ENCODE measurements at places on chromosomes 12 and 14.
A peak's percentile ranks its signal among the peaks of the same experiment; 100 is the strongest.

- DNase-seq = no peak
These were observed 19.5 kb upstream of the GAS2L3 start for GRCh38 chr12:100553936-100554335.

DNA sequence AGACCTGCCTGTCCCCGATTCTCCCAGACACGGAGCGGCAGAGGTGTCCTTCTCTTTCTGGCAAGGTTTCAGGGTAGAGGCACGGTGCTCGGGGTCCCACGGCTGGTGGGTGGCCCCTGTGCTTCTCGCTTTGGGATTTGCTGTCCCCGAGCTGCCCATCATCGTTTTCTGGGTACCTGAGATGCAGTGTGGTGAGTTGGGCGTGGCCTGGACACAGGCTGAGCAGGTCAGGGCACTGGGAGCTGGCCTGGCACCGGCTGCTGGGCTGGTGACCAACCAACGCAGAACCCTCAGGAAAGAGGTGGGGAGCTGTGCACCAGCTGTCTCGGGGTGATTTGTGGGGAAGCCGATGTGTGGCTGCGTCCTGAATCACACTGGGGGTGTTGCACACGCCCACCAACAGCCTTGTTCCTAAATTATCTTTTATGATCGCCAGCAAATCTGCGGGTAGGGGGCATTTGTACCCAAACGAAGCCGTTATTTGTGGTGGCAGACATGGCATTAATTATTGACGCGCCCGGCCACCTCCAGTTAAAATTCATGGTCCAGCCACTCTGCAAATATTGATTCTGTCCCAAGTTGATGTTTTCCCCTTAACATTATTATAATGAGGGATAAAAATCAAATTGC, 61.0 kb downstream of the KIF26A start:
- no peak for DNase-seq

DNA sequence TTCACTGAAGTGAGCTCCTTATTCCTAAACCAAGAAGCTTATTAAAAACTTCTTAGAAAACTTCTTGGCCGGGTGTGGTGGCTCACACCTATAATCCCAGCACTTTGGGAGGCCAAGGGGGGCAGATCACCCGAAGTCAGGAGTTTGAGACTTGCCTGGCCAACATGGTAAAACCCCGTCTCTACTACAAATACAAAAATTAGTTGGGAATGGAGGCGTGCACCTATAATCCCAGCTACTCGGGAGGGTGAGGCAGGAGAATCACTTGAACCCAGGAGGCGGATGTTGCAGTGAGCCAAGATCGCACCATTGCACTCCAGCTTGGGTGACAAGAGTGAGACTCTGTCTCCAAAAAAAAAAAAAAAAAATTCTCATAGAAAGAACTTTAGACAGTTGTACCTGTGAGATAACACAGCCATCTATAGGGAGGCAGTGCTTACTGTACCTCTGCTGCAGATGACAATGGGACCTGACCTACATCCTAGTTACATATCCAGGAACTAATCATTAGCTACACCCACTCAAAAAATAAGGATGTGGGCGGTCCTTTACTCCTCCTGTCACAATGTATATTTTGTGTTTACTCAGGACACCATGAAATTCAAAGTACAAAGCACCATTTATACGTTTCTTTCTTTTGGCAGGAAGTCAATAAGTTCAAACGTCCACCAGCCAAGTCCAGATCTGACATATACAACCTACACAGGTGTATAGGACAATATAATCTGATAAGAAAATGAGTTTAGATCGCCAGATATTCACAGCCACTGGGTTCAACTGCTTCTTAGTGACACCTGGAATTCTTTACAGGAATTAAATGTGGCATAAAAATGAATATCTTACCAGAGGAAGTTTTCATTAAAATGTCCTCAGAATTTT, 14.9 kb downstream of the STXBP6 start:
- no peak for DNase-seq

GRCh38 chr12:92489781-92490180, 213.0 kb upstream of the PLEKHG7 start:
- no peak for DNase-seq

GRCh38 chr12:32240162-32240561, 133.5 kb downstream of the BICD1 start:
- DNase-seq = no peak

GRCh38 chr12:2244013-2244861, 191.4 kb downstream of the CACNA1C start:
- DNase-seq = no peak

GRCh38 chr12:7369274-7369729, 65.4 kb downstream of the ACSM4 start:
- no peak for DNase-seq

- no peak for DNase-seq
These were observed 20.9 kb downstream of the RASSF3 start for GRCh38 chr12:64631197-64631596.

- DNase-seq = no peak
These were observed 655 bp upstream of the PLEKHG3 start for GRCh38 chr14:64703395-64704142.

DNA sequence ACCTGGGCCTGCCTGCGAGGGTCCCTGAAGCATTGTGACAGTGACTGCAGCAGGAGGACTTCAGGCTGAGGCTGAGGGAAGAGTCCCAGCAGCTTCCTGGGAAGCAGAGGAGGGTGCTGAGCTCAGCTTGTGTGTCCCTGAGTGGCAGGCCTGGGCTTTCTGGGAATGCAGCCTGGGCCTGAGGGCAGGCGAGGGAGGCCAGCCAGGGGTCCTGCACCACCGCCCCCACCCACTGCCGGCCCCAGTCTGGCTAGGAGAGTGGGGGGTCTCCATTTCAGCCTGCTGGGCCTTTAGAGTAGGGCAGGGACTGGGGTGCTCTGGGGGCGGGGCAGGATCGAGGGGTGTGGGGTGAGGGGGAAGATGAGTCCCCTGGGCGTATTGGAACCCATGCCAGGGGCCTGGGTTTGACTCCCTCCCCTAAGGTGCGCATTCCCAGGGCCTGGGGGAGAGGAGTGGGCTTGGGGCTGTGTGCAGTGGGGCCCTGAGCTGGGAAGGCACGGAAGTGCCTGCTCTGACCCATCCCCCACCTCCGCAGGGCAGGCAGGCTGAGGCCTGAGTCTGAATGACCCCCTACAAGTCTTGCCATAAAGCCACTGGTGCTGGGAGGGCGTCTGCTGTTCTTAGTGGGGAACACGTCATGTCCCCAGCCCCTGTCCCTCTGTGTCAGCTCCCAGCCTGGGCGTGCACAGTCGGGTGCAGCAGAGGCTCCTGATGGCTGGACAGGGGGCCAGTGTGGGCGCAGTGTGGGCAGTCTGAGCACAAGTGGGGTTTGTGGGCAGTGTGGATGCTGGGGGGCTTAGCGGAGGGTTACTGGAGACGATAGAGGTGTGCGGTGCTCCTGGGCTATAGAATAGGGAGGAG, 46.4 kb downstream of the KRT80 start:
- no peak for DNase-seq

DNA sequence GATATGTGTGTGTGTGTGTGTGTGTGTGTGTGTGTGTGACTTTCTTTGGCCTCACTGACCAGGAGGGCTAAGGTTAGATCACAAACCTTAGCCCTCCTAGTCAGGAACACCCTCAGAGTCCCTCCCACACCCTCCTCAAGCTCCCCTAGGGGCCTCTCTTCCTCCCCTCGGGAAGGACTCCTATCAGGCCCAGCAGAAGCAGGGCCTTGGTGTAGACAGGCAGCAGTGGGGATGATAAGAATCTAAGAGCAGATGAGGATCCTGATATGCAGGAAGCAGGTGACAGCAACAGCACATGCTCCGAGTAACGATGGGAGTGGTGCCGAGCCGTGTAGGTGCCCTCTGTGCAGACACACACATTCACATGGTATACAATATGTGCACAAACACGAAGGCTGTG, 20.7 kb downstream of the PLEK2 start:
- DNase-seq = no peak

DNA sequence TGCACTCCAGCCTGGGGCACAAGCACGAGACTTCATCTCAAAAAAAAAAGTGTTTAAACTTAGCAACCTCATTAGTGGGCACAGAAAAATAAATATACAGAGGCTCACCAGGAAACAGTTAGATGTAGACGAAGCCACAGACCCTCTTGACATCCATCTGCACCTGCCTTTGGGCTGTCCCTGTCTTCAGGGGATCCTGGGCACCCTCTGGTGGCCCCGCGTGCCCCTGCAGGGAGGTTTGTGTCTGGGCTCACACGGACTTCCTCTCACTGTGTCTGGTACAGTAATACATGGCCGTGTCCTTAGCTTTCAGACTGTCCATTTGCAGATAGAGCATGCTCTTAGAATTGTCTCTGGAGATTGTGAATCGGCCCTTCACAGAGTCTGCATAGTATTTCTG, 916.5 kb downstream of the TMEM121 start:
- DNase-seq = peak; percentile 42

DNA sequence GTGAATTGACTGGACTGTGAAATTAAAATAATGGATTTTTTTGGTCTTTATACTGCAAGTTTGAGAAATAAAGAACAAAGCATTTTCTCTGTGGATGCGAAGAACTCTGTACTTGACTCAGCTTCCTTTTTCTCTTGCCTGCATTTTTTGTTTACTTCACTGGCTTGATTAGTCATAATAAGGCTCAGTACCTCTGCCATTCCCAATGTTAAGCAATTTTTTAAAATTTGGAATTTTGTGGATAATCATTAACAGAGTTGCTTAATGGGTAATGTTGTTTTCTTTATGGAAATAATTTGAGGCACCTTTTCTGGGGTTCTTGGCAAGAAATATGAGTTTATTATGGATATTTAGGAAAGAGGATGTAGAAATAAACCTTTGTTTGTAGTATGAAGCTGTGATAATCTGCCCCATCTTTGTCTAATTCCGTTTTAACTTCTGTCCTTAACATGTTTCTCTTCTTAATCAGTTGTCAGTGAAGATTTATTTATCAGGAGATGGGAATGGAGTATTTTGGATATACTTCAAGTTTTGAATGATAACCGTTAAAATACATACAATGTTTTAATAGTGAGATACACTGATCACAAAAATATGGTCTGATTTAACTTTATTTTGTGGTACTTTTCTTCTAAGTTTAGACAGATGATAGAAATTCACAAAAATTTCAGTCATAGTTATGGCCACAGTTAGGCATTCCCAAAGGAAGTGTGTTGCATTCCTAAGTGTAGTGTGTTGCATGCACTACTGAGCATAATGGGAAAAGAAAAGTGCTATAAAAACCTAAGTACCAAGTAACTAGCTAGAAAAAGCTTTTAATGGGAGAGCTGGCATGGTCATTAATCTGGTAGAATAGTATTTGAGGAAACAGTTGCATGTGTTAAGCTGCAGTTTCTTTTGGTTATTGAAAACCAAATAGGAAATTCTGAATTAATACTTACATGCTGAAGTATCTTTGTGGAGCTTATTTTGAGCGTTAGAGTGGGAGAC, 27.7 kb downstream of the WNK1 start:
- DNase-seq = peak; percentile 43

- no peak for DNase-seq
These were observed 67.1 kb upstream of the DDX11 start for GRCh38 chr12:31006416-31007152.

- DNase-seq = peak; percentile 44
These were observed 24.1 kb upstream of the BCDIN3D start for GRCh38 chr12:49866859-49867569.

DNA sequence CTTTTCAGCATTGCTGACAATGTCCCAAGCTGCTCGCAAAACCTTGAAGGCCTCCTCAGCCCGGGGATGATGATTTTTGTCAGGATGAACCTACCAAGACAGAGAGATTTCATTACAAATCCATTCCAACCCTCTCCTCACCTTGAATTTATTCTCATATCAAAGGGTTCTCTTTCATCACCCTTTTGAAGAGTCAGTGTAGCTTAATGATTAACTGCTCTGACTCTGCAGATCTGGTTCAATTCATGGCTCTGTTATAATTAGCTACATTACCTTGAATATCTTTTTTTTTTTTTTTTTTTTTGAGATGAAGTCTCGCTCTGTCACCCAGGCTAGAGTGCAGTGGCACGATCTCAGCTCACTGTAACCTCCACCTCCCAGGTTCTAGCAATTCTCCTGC, 5.6 kb downstream of the ORMDL2 start:
- no peak for DNase-seq

DNA sequence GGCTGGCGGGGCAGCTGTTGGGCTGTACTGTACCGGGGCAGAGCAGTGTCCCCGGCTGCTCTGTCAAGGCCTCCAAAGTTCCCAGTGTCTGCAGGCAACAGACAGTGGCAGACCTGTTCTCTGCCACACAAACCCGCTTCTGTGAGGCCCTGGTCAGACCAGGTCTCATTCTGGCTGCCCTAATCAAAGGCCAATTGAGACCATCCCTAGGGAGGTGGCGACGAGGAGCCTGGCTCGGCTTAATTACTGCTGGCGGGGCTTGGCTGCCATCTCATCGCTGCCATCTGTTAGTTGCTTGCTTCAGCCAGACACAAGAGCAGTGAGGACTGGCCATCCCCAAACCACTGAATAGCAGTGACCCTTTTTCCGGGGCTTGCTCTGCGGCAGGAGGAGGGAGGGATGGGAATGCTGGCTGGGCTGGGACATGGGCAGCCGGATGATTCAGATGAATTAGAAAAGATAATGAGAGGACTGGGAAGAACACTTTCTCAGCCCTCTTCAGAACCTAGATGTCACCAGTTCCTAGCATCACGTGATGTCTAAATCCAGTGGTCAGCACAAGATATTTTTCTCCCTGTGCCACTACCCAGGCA, 24.5 kb downstream of the ERG28 start:
- no peak for DNase-seq

DNA sequence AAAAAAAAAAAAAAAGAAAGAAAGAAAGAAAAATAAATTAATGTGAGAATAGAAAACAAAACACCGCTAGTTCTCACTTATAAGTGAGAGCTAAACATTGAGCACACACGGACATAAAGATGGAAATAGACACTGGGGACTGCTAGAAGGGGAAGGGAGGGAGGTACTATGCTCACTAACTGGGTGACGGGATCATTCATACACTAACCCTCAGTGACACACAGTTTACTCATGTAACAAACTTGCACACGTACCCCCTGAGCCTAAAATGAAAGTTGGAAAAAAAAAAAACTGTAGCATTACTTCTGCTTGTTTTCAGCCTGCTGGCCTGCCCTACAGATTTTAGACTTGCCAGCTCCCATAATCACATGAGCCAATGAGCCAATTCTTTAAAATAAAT, 10.5 kb upstream of the PRMT5 start:
- no peak for DNase-seq

DNA sequence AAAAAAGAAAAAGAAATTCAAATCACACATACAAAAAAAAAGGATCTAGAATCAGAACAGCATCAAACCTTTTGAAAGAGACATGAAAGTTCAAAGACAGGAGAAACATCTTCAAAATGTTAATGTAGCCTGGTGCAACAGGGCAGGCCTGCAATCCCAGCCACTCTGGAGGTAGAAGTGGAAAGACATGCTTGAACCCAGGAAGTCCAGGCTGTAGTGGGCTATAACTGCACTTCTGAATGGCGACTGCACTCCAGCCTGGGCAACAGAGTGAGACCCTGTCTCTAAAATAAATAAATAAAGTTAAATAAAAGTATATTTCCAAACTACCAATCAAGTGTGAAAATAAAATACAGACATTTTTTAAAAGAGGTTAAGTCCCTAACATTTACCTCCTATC, 18.7 kb upstream of the AP4S1 start:
- no peak for DNase-seq

DNA sequence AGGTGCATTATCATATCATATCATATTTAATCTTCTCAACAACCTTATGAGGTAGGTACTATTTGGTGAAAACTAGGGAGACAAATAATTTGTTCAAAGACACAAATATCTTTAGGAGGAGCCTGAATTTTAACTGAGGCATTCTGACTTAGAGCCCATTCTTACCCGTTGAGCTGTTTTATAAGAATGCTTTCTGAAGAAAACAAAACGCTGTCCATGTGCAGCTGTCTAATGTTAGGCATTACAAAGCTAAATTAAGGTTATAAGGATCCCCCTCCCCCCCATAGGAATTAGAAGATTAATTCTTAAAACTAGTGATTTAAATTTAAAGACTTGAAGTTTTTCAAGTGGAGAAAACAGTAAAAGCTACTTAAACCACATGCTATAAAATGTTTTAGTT, 6.4 kb downstream of the KTN1 start:
- DNase-seq = no peak
